ENCODE measurements at places on chromosomes 11 and 22.

- DNase-seq: no peak
Observed at GRCh38 chr11:123185326-123185725, 9.7 kb downstream of the CLMP start.

- DNase-seq: no peak
Observed at GRCh38 chr22:19196841-19197612, 18.5 kb upstream of the SLC25A1 start.

DNA sequence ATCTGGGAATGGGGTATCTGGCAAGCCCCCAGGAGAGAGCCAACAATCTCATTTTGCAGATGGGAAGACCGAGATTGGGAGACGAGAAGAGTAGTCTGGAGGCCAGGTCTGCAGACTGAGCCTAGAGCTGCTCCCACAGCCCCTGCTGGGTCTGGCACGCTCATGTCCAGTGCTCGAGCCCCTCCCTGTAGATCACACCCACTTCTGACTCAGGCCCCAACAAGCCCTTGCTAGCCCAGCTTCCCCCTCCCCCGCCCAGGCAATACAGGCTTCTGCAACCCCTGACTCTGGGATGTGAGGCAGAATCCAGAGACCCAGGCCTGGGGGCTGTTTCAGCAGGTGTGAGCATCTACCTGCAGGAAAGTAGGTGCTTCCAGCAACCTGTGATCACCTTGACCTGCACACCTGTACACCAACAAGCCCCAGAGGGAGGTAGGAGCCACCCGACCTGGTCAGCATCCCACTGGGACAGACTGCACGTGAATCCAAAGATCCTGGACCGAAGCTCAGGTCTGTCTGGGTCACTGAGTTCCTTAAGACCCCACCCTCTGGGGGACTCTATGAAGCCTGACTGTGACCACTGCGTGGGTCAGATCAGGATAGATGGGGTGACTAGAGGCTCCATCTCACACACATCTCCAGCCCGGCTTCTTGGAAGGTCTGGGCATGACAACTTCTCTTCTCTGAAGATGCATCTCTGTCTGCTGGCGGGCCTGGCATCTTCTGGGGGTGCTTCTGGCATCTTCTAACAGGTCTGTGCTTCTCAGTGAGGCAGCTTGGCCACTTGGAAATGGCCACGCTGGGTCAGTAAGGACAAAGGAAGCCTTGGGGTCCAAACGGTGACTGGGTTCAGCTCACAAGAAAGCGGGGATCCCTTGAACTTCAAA lies 29.3 kb downstream of the LINC01488 start:
- peak; percentile 21 for DNase-seq

DNA sequence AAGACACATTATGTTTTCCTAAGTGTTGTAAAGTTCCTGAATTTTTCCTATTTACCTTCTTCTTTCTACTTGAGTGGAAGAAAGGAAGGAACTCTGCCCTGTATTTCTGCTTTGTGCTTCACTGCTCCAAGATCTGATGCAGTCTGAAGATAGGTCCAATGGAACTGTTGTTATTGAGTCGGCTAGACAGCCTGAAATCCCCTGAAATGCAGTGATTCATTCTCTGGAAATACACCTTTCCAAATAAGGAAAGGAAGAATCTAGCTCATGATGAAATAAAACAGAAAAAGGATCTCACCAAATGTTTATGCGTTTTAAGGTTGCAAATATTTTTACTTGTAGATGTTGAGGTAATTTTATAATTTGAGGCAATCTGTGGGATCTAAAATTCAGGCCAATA lies 322.8 kb downstream of the GUCY1A2 start:
- no peak for DNase-seq

GRCh38 chr11:70262951-70263350 lies 7.5 kb upstream of the PPFIA1 start:
- DNase-seq: no peak

DNA sequence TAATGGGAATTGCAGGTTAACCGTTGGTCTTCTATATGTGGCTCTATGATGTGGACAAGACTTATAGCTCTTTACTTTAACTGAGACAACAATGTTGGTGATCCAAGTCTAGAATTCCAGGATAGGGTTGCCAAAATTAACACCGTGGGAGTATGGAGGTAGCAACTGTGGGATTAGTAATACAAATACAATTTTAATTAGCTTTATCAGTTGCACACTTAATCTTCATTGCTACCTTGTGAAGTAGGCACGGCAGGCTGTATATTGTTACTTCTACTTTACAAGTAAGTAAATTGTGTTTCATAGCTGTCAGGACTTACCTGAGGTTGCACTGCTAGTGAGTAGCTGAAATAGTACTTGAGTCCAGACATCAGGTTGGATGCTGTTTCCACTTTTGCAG lies 21.0 kb downstream of the MTMR3 start:
- DNase-seq: no peak

DNA sequence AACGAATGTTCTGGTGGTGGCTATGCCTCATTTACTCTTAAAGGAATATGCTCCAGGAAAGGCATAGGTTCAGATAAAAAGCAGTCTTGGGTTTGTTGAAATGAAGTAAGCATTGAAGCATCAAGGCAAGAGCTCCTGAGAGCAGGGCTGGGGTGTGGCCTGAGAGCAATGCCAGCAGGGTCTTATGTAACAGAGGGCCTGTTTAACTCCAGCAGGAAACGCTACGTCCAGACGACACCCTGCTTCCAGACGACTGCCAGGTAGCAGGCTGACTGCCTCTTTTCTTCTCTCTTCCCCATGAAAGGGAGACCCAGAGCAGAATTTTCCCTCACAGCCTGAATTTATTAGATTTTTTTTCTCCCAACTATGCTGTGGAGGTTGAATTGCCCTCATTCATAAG lies 127.2 kb upstream of the SLC5A12 start:
- DNase-seq: no peak

DNA sequence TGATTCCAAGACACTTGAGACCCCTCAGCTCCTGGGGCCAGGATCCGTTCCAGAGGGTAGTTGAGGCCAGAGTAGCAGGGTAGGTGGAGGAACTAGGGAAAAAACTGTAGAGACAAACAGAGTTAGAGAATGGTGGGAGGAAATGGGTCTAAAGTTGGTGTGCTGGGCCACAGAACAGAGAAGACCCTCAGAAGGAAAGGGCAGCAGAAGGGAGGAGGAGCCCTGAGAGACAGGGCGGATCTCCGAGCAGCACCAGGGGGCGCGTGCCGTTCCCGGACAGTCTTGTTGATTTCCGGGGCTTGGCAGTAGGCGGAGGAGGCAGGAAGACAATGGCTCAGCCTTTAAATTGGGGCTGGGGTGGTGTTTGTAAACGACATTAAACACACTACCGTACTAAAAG lies 2.4 kb upstream of the CECR2 start:
- DNase-seq: peak; percentile 69

DNA sequence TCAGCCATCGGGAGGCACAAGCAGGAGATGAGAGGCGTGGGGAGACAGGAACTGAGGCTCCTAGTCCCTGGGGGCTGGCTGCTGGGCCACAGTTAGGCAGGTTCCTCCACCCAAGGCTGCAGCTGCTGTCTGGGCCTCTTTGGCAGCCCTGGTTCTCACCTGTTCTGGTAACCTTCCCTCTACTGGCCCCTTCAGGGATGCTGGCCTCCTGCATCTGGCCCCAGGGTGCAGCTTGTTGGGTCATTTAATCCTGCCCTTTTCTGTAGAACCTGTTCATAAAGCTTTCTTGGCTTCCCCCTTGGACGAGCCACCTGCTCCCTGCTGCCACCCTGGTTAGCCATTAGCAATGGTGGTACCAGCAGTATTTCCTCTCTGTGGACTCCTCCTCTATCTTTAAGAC lies 5.5 kb downstream of the USH1C start:
- DNase-seq: no peak

- no peak for DNase-seq
Observed at GRCh38 chr22:37926771-37927636, 20.9 kb downstream of the MICALL1 start.

GRCh38 chr11:126575849-126576248 lies 220.4 kb downstream of the ST3GAL4 start:
- DNase-seq: no peak

DNA sequence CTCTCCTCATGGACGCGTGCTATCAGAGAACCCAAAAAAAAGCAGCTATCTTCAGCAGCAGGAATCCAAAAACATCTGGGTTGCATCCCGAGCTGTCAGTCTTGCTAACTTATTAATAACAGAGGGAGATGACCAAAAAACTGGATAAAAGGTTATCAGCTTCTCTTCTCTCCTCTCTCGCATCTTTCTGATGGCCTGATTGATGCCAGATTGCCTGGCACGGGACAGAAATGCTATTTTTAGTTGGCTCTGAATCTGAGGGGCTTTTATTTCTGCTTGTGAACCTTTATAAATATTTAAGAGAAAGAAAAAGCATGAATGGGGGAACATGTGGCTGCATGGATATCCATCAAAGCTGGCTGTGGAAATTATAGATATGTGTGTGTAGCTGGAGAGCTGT lies 230.3 kb downstream of the ETS1 start:
- DNase-seq: no peak

DNA sequence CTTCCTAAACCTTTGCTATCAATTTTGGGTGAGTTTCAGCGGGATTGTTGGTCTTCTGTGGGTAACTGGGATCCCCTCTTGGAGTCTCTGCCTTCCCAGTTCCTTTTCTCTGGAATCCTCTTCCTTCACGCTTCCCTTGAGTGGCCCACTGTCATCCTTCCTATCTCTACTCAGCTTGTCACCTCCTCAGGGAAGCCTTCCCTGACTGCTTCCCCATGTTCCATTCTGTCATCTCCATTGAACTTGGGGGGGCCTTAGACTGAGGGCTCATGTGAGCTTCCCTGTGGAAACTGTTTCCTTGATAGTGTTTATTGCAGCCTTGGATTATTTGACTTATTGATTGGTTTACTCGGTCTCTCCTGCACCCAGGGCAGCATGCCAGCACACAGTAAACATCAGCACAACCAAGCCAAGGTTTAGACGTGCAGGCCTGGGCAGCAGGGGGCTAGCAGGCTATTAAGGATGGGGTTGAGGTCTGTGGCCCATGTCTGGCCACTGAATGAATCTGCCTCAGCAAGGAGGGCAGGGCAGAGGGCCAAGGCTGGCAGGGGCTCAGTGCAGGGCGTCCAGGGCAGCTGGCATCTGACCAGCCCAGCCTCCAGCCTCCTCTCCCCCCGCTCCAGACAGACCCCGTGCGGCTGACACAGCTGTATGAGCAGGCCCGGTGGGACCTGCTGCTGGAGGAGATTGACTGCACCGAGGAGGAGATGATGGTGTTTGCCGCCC lies 7.2 kb downstream of the TRPT1 start:
- DNase-seq: no peak

DNA sequence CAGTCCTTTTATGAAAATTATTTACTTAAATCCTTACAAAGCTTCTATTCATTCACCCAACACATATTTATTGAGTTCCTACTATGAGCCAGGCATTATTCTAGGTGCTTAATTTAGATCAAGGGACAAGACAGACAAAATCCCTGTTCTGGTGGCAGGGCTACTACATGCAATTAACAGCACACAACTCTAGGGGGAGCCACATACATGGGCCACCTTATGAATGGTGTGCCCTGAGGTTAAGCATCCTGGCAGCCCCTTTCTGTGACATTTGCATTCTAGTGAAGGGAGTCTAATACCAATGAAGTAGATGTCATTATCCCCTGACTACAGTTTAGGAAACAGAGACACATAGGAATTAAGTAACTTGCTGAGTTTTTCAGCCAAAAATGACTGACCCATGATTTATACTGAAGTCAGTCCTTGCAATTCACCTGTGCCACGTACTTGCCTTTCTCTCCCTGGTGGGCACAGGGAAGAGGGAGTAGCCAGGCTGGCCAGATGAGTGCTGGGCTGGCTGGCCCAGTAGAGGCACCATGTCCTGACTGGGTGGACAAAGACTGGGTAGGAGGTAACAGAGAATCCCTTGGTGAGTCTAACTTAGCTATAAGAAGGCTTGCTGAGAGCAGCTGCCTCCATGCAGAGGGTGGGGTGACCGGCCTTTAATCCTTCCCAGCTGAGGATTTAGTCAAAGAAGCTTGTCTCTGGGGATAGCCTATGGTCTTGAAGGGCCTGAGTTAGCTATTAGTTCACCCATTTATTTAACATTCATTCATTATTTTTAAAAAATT lies 52.0 kb upstream of the ELF5 start:
- no peak for DNase-seq

- peak; percentile 30 for DNase-seq
Observed at GRCh38 chr11:120310870-120311269, 14.2 kb upstream of the TLCD5 start.

DNA sequence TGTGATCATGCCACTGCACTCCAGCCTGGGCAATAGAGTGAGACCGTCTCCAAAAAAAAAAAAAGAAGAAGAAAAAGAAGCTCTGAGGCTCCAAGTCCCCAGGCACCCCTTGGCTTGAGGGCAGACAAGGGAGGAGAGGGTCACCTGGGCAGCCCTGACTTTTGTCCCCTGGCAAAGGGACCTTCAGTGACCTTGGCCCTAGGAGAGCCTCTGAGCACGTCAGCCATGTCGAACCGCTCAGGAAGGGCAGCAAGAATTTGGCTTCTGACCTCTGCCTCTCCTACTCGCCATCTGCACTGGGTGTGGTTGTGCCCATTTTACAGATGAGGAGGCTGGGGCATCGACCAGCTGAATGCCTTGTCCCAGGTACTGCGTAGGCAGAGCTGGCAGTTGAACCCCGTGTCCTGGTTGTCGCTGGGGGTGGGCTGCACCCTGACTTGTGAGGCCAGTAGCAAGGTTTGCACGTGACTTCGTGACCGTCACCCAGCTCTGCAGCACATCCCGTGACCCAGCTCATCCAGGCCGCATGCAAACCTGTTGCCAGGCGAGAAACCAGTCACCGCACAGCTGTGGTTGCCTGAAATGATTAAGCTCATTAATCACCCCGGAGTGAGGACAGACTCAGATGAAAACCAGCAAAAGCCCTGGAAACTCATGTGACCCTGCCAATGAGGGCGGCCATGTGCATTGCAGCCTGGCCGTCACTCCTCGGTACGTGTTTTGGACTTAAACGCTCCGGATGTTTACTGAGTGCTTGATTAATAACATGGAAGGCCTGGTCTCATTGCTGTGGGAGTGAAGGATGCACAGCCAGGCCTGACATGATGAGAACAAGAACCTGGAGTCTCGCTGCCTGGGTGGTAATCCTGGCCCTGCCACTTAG lies 47.7 kb upstream of the PPP6R3 start:
- peak; percentile 85 for DNase-seq

DNA sequence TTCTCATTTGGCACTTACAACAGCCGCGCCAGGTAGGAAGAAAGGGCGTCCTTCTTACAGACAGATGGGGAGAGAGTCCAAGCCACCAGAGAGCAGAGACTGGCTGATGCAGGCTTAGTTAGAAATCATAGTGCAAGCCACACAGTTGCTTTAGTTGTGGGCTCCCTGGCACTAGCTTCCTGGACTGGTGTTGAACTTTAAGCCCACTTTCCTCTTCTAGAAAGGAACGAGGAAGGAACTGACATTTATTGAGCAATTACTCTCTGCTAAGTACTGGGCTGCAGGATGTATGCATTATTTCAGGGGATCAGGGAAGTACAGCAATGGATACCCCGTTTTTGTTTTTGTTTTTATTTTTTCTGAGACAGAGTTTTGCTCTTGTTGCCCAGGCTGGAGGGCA lies 3.0 kb downstream of the BACE1 start:
- no peak for DNase-seq

All from cardiac muscle cell (in vitro differentiated cells and primary cell).